Brain pericyte (primary cell): ENCODE measurements at places on chromosomes 3 and 15.

DNA sequence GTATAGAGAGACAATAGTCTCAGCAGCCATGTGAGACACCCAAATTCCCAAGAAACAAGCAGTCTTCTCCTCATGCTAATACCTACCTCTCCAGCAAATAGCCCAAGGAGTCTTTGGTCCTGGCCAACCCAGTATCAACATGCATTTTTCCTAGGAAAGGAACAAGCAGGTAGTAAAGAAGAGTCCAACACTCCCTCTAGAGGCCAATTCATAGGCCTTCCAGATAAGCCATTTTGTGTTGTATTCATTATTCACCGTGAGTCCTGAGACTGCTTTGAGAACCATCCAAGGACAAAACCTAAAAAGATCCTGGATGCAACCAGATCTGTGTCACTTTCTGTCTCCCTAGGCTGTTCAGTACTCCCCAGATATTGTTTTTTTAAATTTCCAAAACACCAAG lies 63.6 kb upstream of the SNTN start:
- no peak for DNase-seq

DNA sequence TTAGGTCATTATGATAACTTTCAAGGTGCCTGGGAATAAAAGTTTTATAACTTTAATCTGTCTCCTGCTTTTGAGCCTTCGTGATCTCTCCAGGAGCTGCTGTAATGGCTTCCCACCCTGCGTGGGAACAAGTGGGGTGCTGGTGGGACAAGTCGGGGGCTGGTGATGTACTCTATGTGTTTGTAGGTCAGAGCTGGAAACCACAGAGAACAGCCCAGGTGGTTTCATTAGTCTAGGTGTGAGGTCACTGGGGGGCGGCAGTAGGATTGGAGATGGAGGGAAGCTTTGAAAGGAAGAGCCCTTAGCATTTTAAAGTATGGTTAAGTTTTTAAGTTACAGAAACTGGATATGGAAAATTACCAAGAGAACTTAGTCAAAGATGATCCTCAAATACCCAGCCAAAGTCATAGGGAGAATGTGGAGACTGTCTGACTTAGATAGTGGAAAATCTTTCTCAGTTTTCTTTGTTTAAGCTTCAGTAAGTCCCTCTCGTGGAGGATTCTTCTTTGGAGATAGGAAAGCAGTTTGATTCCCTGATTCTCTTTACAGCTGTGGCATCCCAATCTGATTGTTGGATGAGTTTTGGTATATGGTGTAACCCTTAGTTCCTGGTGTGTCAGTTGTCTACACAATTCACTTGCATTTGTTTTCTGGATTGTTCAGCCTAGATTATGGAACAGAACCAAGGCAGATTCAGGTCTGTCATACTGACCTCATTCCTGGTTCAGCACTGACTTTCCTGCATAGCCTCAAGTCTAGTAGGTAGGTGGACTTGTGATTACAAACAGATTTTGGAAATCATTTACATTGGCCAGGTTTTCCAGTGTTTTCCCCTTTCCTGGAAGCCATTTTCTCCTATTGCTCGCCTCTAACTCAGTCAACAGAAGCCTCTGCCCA lies 115.6 kb downstream of the FNDC3B start:
- DNase-seq: no peak

- DNase-seq: no peak
Measured at GRCh38 chr3:106014971-106015370, 146.2 kb upstream of the CBLB start.

DNA sequence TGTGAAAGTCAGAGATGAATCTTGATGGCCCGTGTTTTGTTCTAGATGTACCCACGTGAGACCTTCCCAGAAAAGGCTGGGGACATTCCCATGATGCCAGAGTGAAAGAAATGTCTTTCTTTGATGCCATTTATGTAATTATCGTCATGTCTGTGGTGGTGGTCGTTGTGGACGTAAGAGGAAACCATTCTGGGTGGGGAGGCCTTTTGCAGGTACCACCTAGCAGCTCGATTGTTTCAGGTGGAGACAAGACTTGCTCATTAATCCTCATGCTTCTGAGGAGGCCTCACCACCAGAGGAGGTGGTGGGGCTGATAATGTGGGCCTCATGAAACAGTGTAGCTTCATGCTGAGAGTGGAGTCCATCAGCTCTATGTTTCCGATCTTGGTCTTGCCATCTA lies 58.1 kb upstream of the USP3 start:
- DNase-seq: no peak

DNA sequence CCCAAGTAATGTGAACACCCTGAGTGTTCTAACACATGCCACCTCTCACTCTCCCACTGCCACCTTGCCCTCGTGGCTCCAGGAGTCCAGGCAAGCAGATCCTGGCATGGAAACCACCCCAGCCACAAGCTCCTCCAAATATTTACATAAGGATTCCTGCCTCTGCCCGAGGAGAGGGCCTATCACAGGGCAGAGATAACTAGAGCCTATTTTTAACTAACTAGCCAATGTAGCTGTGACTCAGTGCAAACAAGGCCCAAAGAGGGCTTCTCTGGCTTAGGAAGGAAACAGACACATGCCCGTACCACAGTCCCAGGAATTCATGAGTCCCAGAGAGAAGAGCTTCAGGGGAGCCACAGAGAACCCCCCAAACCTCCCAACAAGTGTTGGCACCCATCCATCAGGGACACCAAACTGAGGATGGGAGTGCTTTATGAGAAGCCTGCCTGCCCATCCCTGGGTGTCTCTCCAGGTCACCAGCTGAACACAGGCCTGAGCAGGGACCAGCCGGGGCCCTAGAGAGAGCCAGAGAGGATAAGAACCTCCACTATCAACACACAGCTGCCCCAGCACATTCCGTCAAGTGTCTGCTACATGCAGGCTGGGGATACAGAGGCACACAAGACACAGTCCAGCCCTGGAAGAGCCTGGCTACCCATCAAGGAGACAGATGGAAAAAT lies 9.2 kb downstream of the FYCO1 start:
- DNase-seq: no peak

DNA sequence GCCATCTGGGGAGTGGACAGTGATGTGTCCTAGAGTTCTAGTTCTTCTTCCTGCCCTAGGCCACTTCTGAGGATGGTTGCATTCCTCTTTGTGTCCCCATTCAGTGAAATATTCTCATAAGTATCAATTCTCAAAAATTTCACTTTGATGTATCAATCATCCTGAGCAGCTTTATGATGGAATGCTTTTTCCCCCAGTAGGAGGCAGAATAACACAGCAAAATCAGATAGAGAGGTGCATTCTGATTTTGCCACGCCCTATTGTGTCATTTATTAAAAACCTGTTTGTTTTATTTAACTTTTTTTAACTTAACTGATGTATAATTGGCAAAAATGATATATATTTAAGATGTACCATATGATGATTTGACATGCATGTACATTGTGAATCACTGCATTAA lies 656.0 kb upstream of the GRM7 start:
- no peak for DNase-seq

- DNase-seq: peak; percentile 85
Measured at GRCh38 chr15:80450811-80451321, 46.7 kb downstream of the ARNT2 start.

GRCh38 chr3:30539772-30540171 lies 66.6 kb upstream of the TGFBR2 start:
- no peak for DNase-seq
